CD8-positive, alpha-beta memory T cell (primary cell): ENCODE measurements at places on chromosomes 11 and 22.
A peak's percentile ranks its signal among the peaks of the same experiment; 100 is the strongest.

DNA sequence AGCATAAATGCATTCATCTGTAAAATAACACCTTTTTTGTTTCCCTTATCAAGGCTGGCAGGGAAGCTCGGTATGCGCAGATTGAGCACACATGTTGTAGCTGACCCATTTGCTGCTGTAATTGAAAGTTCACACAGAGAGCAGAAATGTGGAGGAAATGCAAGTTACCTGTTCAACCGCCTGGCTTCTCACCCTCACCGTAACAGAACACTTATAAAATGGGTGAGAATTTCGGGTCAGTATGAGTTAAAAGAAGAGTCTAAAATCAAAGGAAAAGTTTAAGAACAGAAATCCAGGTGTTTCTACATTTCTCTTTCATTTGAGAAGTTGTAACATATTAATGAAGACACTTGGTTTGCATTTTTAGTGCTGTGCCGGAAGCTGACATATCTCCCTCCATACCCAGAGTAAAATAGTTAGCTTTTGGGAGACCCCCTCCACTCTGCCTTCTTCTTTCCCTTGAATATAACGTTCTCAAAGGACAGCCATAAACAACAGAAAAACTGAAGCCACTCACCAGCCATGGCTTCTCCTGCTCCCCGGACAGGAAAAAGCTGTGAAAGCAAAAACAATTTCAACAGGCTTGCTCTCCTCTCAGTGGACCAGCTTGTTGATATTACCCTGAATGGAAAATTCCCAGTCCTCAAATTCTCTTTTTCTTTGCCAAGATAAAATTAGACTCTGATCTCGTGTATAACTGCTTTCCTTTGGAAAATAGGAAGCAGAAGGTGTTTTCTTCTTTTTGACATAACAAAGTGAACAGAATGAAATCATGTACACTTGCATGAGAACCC is at the start of gene CASP12:
TSS of gene CASP12 (minus strand) at position 570 of the 794 bp plus-strand sequence.
- no peak for DNase-seq

DNA sequence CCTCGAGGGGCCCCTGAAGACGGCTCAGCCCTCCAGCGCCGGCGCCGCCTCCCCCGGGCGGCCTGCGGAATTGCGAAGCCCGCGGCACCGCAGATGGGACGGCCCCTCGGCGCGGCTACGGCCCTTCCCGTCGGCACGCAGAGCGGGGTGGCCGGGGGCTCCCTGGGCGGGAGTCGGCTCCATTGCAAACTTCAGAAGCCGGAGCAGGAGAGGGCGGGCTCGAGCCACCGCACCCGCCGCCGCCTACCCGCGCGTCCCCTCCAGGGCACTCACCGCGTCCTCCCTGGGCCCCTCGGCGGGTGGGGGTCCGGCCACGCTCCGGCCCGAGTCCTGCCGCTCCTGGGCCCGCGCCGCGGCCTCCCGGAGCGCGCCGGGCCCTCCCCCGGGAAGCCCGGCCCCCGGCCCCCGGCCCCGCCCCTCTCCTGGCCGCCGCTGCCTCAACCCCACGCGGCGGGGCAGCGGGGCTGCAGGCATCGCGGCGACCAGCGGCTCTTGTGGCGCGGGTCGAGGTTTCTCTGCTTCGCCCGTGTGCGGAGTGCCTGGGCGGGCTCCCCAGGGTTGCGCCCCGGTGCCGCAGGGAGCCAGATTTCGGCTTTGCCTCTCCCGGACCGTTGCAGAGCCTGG is at the start of gene PACSIN3:
TSS of gene PACSIN3 (minus strand) at position 359 of the 624 bp plus-strand sequence. CDS start 3,707 bp downstream, outside the sequence.
- DNase-seq, result peak; percentile 22

GRCh38 chr11:67670316-67671210 is 3.9 kb downstream of the ALDH3B2 start:
- DNase-seq, result no peak

GRCh38 chr11:802693-803466 is 2.2 kb downstream of the PIDD1 start:
- DNase-seq, result no peak

DNA sequence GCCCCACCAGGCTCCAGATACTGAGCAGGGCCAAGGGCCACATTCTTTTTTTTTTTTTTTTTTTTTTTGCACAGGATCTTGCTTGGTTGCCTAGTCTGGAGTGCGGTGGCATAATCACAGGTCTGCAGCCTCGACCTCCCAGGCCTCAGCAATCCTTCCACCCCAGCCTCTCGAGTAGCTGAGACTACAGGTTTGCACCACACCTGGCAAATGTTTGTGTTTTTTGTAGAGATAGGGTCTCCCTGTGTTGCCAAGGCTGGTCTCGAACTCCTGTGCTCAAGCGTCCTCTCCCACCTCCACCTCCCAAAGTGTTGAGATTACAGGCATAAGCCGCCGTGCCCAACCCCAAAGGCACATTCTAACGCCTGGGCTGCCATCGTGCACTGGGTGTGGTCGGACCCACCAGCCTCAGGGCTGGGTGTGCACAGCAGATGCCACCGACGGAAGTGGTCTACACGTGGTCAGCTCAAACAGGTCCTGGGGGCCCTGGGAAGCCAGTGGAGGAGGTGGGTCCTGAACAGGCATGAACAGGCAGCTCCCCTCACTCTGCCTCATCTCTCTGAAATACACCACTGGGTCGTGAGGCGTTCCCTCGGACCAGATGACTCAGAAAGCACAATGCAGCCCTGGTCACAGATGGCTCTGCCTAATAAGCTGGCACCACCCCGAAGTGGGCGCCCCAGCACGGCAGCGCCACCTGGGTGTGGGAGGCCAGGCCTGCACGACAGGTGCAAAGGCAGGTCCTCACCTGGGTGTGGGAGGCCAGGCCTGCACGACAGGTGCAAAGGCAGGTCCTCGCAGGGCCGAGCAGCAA is 5.1 kb upstream of the B4GALNT4 start:
- DNase-seq, result peak; percentile 81

DNA sequence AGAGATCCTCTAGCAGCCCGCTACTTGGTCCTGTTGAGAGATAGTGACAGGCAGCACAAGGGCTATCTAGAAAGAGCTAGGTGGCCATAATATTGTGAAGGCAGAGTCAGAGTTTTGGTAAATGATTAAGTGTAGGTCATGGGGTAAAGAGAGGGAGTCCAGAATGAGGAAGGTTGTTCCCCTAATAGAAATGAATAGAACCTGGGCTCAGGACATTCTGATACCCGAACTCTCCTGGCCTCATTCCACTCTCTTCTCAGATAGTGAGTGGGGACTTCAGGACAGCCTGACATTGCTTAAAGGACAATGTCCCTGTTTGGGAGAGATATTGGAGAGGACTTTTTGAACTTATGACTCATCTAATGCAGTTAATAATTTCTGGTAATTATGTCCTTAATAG is 20.6 kb downstream of the SLC5A1 start:
- no peak for DNase-seq

DNA sequence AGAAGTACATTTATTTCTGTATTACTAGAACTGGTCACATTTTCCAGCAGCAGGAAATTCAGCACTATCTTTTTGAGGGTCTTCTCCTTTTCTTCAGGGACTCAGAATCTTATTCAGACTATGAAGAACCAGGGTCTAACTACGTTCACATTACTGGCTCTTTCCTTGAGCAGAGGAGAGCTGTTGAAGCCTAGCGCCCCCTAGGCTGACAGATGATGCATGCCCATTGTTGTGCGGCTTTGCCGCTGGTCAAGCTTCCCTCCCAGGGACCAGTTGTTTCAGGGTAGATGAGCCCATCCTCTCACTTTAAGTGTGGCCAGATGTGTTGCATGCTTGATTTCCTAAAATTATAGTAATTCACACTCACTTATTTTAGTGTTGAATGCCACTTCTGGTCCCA is 168.2 kb upstream of the PDGFD start:
- no peak for DNase-seq

GRCh38 chr11:64296830-64297698 is 3.1 kb upstream of the CATSPERZ start:
- DNase-seq, result no peak

DNA sequence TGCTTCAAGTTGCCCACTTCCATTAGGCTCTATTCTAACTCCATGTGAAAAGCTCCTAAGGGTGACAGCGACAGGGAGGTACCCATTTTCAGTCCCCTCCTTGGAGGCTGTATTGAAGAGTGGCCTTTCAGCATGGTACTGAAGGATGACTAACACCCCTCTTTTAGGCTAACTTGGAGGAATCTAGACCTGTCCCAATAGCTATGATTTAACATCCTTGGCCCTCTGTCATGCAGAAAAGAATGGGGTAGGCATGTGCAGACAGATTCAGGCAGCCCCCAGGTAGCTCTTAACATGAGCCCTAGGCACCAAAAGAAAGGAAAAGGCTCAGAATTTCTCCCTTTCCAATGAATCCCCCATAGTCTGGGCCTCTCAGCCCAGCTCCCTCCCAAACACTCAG is 89.3 kb upstream of the AMOTL1 start:
- DNase-seq, result no peak

DNA sequence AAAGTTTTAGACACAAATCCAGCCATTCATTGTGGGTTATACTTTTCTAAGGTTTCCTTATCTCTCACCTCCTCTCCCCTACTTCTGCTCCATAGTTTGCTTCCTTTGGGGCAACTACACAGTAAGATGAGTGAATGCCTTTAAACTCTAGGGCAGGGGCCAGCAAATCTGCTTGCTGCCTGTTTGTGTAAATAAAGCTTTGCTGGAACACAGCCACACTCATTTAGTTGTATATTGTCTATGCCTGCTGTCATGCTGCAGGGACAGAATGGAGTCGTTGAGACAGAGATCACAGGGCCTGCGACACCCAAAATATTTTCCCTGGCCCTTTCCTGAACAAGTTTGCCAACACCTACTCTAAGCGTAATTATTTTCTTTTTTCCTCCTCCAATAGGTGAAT is 58.7 kb downstream of the TECTA start:
- DNase-seq, result no peak

DNA sequence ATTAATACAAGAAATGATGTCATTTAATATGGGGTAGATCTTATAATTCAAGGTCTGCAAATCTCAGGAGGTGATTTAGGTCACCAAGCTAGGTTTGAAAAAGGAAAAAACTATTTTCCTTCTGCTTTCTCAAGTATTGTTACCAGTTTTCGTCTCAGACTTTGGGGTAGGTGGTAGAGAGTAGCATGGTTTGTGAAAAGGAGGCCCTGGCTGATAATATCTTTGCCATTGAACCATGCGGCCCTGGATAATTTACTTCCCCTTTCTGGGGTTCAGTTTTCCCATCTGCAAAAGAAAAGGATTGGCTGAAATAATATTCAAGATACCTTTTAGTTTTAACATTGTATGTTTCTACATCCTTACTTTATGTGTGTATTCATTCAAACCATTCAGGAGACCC is 92.1 kb downstream of the WNT11 start:
- no peak for DNase-seq

DNA sequence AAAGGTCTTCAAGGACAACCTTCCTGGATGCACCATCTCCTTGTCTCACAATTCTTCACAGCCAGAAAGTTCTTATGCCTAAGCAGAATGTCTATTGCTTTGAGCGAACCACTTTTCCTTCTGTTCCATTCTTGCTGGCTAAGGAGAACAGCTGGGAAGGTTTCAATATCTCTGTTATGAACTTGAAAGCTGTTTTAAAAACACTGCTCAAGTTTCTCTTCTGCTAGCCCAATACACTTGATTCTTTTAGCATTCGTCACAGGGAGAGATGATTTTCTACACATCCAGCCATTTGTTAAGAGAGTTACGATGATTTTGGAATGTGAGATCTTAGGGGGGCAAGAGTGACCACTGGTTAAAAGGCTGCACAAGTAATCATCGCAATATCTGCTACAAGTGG is 249.3 kb downstream of the KIRREL3 start:
- no peak for DNase-seq

DNA sequence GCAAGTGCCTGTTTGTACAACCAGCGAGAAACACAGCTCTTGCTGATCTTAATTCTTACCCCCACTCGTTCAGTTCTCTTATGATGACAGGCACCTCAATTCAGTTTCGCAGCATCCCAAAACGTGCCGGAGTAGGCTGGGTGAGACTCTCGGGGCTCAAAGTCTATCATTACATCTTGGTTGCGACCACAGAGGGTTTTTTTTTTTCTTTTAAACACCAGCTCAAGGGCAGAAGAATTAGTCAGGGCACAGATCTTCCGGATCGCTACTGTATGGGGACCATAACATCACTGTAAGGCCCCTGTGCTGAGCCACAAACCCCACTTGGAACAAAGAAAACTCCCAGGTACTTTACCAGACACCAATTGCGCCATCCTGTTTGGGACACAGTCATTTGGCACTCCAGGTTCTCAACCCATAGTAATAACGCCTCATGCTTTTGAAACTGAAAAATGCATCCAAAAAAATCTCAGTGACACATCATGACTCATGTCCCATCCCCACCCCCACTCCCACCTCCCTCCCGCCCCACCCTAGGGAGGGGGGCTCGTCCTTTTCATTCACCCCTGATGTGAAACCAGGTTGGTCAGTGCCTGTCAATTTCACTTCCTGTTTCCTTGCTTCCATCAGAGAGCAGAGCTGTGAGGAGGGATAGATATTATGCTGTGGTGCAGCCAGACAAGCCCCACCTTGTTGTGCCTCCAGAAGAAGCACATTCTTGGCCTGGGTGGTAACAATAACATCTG is 41.0 kb upstream of the CD5 start:
- DNase-seq, result peak; percentile 75

- DNase-seq, result no peak
These were observed 117.8 kb downstream of the CCDC81 start for GRCh38 chr11:86492370-86493010.

DNA sequence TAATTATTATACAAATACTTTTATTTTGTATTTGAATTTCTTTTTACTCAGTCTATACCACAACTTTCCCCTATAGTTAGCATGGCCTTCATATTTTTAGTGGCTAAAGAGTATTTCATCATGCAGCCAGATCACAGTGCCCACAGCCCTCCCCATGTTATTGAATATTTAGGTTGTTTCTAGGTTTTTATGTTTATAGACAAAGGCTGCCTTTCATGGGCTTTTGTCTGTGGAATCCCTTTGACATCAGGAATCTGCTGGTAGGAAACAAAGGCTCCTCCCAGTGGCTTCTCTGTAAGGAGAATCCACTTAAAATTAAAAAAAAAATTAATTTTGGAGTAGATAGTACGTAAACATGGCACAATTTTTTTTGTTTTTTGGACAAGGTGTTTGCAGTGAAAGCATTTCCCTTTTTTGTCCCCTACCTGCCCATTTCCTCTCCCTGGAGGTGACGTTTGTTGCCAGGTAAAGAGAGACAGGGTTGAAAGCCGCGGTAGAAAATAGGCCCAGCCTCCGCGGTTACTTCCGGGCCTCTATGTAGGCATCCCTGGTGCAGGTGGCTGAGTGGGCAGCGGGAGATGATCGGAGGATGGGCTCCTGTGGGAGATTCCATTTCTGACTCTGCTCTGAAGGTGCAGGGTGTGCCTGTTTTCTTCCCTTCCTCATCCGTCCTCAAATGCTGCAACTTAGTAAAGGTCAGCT is 82.2 kb upstream of the OR4B1 start:
- no peak for DNase-seq

GRCh38 chr11:60797846-60798630 is 12.9 kb downstream of the MS4A10 start:
- DNase-seq, result no peak

- no peak for DNase-seq
These were observed 8.1 kb downstream of the CLPB start for GRCh38 chr11:72426103-72426757.

- DNase-seq, result no peak
These were observed 1917.5 kb downstream of the LRRC4C start for GRCh38 chr11:39541945-39542351.

- DNase-seq, result no peak
These were observed 12.2 kb downstream of the FBXO7 start for GRCh38 chr22:32486656-32487390.
